ENCODE measurements at places on chromosomes 2 and 18.

- no peak for DNase-seq
Measured at GRCh38 chr2:103293067-103293741, 531.4 kb downstream of the TMEM182 start.

DNA sequence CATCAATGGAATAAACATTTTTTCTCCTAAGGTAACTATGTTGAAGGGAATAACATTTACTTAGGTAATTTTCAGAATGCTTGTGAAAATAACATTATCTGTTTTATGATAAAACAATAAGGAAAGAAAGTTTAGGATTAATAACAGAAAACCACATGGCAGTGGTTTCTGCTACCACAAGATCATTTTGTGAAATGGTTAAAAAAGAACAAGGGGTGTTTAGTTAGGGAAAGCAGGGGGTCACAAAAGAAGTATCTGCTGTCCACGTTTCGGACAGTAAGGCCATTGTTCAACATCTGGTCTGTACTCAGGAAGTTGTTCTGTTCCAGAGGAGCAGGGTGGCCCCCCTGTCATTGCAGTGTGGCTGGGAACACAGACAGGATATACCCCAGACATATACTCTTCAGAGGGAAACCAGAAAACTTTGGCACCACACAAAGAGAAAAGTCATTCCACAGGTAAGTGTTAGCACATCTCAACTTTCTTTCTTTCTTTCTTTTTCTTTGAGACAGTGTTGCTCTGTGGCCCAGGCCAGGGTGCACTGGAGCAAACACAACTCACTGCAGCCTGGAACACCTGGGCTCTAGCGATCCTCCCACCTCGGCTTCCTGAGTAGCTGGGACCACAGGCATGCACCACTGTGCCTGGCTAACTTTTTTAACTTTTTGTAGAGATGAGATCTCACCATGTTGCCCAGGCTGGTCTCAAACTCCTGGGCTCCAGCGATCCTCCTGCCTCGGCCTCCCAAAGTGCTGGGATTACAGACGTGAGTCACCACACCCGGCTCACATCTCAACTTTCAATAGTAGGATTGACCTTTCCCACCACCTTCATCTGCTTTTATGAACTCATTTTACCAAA is 14.8 kb upstream of the ARL5A start:
- no peak for DNase-seq

DNA sequence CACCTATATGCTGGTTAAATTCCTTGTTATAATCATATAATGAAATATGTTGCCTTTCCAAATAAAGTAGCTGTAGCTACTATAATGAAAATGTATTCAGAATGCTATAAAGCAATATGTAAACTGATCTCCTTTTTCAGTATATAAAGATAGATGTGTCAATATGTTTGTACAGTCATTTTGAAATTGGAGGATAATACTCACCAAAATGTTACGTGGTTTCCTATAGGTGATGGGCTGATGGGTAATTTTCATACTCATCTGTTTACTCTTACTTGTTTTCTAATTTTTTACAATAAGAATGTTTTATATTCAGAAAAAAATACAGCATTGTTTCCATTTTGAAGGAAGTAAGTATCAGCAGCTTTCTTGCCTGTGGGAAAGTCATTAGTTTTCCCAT is 70.2 kb downstream of the PRKRA start:
- no peak for DNase-seq

GRCh38 chr2:231679908-231680284 is 28.4 kb upstream of the PTMA start:
- DNase-seq, result no peak

DNA sequence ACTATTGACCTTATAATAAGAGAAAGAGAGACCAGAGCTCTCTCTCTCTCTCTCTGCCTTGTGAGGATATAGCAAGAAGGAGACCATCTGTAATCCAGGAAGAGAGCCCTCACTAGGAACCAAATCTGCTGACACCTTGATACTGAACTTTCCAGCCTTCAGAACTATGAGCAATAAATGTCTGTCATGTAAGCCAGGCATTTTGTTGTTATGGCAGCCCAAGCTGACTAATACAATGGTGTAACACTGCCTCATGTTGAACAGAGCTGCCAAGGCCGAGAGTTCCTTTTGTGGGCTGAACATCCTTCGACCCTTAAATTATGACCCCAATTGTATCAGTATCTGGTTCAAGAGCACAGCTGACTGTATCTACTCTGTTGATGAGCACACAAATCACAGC is 108.0 kb downstream of the LRRC30 start:
- no peak for DNase-seq

- DNase-seq, result no peak
Measured at GRCh38 chr18:54958704-54959625, at the start of gene CCDC68. TSS of gene CCDC68 (minus strand) at chr18:54959461. CDS start at chr18:54942791, 16,670 bp downstream.

DNA sequence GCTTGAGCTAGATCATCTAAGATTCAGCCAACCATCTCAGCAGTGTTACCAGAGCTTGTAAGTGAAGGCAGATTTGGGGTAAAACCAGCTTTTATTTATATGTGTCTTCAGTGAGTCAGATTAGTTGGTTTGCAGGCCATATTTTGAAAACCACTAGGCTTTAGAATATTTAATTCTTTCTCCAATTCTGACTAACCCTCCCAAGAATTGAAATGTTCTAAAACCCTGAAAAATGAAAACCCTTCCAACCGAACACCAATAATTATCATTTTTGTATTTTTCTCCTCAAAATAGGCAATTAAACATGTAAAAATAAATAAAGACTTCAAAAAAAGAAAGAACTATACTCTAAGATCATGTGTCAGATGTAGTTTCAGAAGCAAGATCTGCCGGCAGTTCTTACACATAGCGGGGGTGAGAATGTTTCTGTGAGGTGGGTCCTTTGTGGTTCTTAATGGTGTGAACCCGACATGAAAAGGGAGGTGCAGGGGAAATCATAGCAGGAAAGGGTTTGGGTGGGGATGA is 14.2 kb downstream of the PLEK start:
- no peak for DNase-seq

DNA sequence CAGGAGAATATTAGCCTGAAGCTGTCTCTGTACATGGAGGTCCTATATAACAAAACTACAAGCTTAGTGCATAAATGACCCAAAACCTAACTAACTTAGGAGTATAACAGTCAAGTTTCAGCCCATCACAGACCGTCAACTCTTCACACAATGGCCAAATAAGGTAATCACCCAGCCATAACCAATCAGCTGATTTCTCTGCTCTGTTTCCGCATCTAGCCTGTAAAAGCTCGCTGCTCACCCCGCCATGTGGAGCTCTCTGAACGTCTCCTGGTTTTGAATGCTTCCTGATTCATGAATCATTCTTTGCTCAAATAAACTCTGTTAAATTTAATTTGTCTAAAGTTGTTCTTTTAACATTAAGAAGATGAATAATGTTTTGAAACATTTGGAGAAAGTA is 593.6 kb downstream of the TMX3 start:
- DNase-seq, result no peak

- no peak for DNase-seq
Measured at GRCh38 chr2:138502255-138503086, 901 bp downstream of the SPOPL start.

GRCh38 chr2:33946193-33946592 is 347.1 kb upstream of the FAM98A start:
- no peak for DNase-seq

DNA sequence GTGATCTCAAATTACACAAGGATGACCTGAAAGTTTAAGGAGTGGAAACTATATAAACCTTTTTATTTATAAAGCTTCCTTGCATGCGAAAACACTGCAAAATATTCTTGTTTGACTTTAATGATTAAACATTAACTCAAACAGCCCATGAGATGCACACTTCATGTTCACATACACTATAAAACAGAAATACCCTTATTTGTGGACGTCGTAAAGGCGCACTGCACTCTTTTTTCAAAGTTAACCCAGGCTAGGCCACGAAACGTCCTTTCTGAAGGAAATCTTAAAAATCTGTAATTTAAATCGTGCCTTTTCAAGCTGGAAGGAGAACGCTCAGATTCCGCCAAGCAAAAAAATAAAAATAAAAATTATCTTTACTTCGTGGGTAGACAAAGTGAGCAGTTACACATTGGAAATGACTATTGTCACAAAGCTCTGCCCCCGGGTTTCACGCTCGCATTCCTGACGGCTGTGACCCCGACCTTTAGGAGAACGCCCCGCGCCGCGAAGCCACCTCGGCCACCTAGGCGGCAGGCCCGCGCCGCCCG is 728 bp downstream of the FAM168B start:
- DNase-seq, result no peak

DNA sequence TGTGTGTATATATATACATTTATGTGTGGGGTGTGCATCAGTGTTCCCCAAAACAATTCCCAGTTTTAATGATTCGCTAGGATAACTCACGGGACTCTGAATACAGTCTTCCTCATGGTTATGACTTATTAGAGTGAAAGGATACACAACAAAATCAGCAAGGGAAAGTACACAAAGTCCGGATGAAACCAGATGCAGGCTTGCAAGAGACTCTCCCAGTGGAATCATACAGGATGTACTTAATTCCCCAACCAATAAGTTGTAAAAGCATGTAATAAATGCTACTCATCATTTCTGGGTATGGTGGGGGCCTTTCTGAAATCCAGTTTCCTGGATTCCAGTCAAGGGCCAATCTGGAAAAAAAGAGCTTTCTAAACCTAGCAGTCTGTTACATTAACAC is 654.1 kb upstream of the SYT4 start:
- no peak for DNase-seq

GRCh38 chr2:904246-905024 is 46.2 kb upstream of the SNTG2 start:
- DNase-seq, result no peak

DNA sequence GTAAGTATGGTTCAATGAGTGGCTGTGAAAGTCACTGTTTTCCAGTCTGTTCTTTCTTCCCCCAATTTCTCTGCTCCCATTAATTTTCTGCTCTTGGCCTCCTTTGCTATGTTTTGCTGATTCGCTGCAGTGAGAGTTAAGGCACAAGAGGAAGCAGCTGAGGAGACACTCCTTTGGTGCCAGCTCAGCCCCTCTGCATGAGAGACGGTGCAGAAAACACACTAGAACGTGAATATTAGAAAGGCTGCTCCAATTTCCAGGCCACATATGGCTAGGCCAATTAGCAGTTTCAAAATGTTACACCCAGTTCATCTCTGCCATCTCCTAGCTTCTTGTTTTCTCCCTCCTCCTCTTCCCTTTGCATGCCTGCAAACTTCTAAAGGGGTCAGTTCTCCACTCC is 38.9 kb downstream of the AKAIN1 start:
- no peak for DNase-seq

GRCh38 chr2:200498402-200499162 is 11.3 kb downstream of the KCTD18 start:
- no peak for DNase-seq

DNA sequence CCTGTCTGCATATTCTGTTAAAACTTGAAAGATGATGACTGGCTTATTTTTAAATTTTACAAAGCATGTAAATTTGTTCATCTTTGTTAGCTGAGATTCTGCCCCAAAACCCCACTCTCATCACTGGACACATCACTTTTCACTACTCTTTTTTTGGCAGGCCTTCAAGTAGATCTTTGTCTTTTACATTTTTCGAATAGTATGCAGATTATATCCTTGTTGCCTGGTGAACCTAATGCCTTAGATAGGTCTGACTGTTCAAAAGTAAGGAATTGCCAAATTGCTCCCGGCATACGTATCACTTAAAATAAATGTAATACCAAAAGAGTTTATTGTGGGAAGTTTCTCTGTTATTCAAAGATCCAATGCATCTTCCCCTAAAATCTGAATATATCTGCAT is 303.3 kb downstream of the XIRP2 start:
- no peak for DNase-seq

GRCh38 chr2:236663287-236664101 is 93.9 kb downstream of the ACKR3 start:
- DNase-seq, result no peak

DNA sequence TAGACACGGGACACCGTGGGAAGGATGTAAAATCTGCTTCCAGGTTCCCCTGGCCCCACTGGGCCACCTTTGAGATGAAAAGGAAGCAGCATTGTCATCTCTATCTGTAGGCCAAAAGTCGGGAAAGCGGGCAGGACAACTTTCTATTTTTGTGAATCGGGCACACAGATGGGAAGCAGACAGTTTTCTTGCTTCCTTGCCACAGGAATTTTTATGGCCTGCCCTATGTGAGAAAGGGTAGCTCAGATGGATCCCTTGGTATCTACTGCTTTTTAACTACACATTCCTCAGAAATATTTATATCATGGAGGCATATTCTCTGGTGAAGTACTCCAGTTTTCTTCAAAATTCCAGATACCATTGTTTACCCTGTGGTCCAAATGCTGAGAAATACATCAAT is 735.5 kb downstream of the CBLN2 start:
- DNase-seq, result no peak

DNA sequence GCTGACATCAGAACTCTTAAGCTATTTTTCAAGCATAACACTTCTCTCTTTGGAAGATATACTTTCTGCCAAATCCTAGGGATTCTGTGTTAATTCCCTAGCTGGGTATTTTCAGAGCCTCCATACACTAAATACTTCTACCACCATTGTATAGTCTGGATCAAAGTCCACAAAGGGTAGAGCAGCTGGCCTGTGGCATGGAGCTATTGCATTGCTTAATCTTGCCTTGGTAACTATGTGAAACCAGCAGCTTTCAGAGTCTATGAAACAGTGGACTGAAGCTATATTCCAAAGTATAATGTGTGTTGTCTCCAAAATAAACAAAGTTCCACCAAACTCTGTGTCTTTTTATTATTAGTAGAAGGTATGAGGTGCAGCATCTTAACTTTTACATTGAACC is 296.9 kb upstream of the CDH19 start:
- no peak for DNase-seq

GRCh38 chr2:16200554-16201193 is 260.3 kb downstream of the MYCN start:
- DNase-seq, result no peak

DNA sequence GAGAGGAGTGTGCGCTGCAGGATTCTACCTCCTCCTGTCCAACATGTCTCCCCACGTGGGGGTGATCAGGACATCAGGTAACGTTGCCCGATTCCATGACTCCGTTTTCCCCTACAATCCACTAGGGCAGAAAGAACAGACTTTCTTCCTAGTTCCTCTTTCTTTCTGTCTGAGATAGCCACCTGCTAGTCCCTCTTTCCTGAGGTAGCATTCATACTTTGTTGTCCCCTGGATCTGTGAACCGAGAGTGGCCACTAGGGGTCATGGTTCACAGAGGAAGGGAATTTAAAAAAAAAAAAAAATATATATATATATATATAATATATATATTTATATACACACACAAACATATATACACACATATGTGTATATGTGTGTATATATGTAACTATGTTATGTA is 210.0 kb upstream of the ZNF521 start:
- DNase-seq, result peak; percentile 2

DNA sequence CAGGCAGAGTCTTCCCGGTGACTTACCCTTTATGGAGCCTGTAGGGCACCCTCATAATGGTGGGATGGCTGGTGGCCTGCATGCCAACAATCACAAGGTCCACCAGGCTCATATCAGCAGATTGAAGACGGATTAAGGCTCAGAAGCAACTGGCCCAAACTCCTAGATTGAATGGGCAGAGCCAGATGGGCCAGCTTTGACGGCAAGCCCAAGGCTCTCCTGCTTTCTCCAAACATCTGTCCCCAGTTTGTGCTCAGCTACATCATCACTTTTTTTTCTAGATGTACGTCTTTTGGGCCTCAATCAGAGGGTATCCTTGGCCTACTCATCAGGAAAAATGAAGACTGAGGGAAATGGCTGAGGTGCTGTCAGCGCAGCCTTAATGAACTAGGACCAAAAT is 114.6 kb downstream of the VIT start:
- DNase-seq, result no peak

All from NT2/D1 (cell line).